ENCODE measurements at places on chromosomes 13 and 19.

DNA sequence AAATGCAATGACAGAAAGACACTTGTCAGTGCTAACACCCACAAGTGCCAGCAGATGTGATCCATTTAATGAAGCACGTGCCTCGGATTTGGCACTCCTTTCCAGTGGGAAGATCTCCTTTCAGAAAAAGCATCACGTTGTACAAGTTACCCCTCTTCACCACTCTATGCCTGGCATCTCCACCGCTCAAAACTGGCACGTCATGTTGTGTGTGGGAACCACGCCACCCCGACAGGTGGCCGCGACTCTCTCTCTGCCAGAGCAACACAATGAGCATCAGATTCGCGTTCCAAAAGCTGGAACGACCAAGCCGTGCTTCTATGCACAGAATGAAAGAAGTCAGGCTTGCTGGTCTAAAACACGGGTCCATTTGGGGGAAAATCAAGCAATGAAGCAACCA, 24.3 kb downstream of the TMTC4 start:
- DNase-seq: no peak

DNA sequence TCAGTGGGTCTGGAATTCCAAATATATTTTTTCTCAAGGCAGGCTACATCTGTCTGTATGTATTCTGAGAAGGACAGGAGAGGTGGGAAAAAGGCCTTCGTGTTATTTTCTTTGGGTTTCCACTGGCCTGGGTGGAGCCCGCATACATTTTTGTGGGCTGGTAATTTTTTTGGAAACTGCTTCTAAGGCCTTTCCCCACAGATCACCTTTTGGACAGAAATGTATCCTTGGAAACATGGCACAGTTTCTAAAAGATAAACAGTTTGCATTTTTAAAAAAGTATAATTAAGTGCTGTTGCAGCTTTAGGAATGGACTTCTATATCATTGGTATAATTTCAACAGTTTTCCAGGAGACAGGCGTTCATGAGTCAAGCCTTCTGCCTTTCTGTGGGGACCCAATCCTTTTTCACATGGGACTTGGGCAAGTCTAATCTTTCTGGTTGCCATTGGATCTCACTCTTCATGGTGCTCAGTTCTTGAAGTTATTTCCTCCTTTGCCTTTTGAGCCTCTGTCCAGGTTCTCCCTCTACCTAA, 8.9 kb downstream of the RFX2 start:
- DNase-seq: no peak

GRCh38 chr19:1408300-1409203, 1.2 kb downstream of the DAZAP1 start:
- DNase-seq: peak; percentile 76

DNA sequence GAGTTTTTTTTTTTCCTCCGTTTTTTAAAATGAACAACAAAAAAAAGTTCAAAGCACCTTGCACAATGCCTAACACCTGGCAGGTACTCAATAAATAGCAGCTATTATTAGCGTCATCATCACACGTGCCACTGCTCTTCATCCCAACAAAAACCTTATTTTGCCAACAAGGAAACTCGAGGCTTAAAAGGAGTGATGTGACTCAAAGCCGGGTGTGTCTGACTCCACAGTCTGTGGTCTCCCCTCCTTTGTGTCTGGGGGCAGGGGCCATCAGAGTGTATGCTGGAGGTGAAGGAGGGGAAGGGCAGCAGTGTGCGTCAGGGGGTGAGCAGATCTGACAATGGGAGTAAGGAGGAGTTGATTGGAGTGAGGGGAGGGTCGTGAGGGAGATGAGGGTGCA, 34.1 kb upstream of the POU2F2 start:
- DNase-seq: no peak
